ENCODE measurements at places on chromosomes 3 and 15. TPM values are rescaled to one million over a fixed set of nuclear protein-coding genes. Genes with fewer than 3 reads are reported as not detected.

DNA sequence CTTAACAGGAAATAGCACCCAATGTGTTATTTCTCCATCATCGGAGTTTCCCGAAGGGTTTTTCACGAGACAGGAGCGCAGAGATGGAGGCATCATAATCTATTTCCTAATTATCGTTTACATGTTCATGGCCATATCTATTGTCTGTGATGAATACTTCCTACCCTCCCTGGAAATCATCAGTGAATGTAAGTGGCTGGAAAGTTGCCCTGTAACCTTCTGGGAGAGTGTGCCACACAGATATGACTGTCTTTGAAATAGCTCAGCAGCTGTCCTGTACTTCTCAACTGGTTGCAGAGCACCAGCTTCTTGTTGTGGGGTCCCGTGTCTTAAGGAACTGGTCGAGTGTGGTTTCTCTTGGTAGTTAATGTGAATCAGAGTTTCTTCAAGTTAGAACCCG is 1.1 kb downstream of the SLC24A5 start:
- H3K36me3 ChIP-seq = no peaks in the 10 kb centered on the region
- H3K27me3 ChIP-seq = peaks cover 3% of the 10 kb centered on the region
- no peak overlapping the region for H3K27ac ChIP-seq
- no peak for DNase-seq

- no peak for DNase-seq
- no peaks in the 10 kb centered on the region for H3K4me1 ChIP-seq
- H3K4me3 ChIP-seq = no peak overlapping the region
- H3K36me3 ChIP-seq = no peaks in the 10 kb centered on the region
- H3K27me3 ChIP-seq = peaks cover 11% of the 10 kb centered on the region
- H3K27ac ChIP-seq = no peak overlapping the region
Observed at GRCh38 chr15:55601374-55601773, 13.2 kb upstream of the PYGO1 start.

The GCSAM gene
- total RNA-seq = 19.9 TPM

GRCh38 chr15:51403072-51403878 is 61.8 kb downstream of the GLDN start:
- H3K27me3 ChIP-seq = peaks cover 26% of the 10 kb centered on the region
- no peaks in the 10 kb centered on the region for H3K4me1 ChIP-seq
- no peak overlapping the region for H3K27ac ChIP-seq
- H3K36me3 ChIP-seq = no peaks in the 10 kb centered on the region
- H3K4me3 ChIP-seq = no peak overlapping the region
- DNase-seq = no peak

The CHRFAM7A gene
- 0.91 TPM for total RNA-seq

GRCh38 chr3:41681479-41681878 is 280.4 kb downstream of the ULK4 start:
- H3K27ac ChIP-seq = no peak overlapping the region
- DNase-seq = no peak
- no peak overlapping the region for H3K4me3 ChIP-seq
- H3K4me1 ChIP-seq = no peaks in the 10 kb centered on the region

Measured in activated CD4-positive, alpha-beta memory T cell treated with anti-CD3 and anti-CD28 coated beads, Interleukin-2, amount 10 ng/mL, durations not matched to agents 7 days and 5 days (primary cell).